MG63 (cell line): ENCODE measurements at places on chromosomes 11 and 22. TPM values are rescaled to one million over a fixed set of nuclear protein-coding genes. Genes with fewer than 3 reads are reported as not detected.

The LGR4 gene
- total RNA-seq = 3.9 and 7.7 TPM in 2 replicates

The APOBEC3A gene
- total RNA-seq = not detected in 2 replicates

The ATP6V1E1 gene
- total RNA-seq = 134 and 182 TPM in 2 replicates

The APOA5 gene
- not detected in 2 replicates for total RNA-seq

The TRIM22 gene
- total RNA-seq = 1.7 and 8.8 TPM in 2 replicates

The OR2D3 gene
- not detected in 2 replicates for total RNA-seq

The ANKRD49 gene
- 11.3 and 24.2 TPM in 2 replicates for total RNA-seq

The TYR gene
- not detected in 2 replicates for total RNA-seq

The TMPRSS4 gene
- total RNA-seq = not detected in 2 replicates

The HEPACAM gene
- not detected in 2 replicates for total RNA-seq

The ISX gene
- total RNA-seq = not detected in 2 replicates

The DDTL gene
- 4.7 and 6.6 TPM in 2 replicates for total RNA-seq

The MGAT3 gene
- 0.20 TPM in 1 of 2 replicates, not detected in the other for total RNA-seq

The SPTY2D1 gene
- total RNA-seq = 11.4 and 15.3 TPM in 2 replicates

The NCF4 gene
- not detected in 2 replicates for total RNA-seq

The HBB gene
- not detected in 2 replicates for total RNA-seq

The CD3G gene
- total RNA-seq = not detected in 2 replicates

The SAA4 gene
- not detected in 2 replicates for total RNA-seq

The KRTAP5-11 gene
- total RNA-seq = not detected in 2 replicates

The PIM3 gene
- total RNA-seq = 29.3 and 37.1 TPM in 2 replicates

The NPTXR gene
- total RNA-seq = 0.76 and 1.8 TPM in 2 replicates

The NEFH gene
- not detected in 2 replicates for total RNA-seq

The FGF19 gene
- not detected in 2 replicates for total RNA-seq

The GGTLC2 gene
- not detected in 2 replicates for total RNA-seq

The OR2AT4 gene
- total RNA-seq = not detected in 2 replicates

The SLC22A25 gene
- not detected in 2 replicates for total RNA-seq

The THYN1 gene
- total RNA-seq = 32.7 and 43.3 TPM in 2 replicates

The LMNTD2 gene
- total RNA-seq = 0.20 and 0.30 TPM in 2 replicates

The UPK2 gene
- not detected in 2 replicates for total RNA-seq

The BACE1 gene
- 7.6 and 9.1 TPM in 2 replicates for total RNA-seq

The PRG2 gene
- total RNA-seq = 1.0 TPM in 1 of 2 replicates, not detected in the other

The SLC17A6 gene
- total RNA-seq = not detected in 2 replicates

The HBD gene
- not detected in 2 replicates for total RNA-seq

The EPS8L2 gene
- 10.7 and 23.4 TPM in 2 replicates for total RNA-seq

The USP2 gene
- 2.1 TPM in 1 of 2 replicates, not detected in the other for total RNA-seq

The LRRC56 gene
- 0.63 TPM in 1 of 2 replicates, not detected in the other for total RNA-seq

The CNIH2 gene
- total RNA-seq = not detected in 2 replicates

The OLFML1 gene
- total RNA-seq = not detected in 2 replicates

The ANO1 gene
- total RNA-seq = 0.12 and 0.99 TPM in 2 replicates

The SAA2 gene
- 0.43 and 0.84 TPM in 2 replicates for total RNA-seq

The OSM gene
- not detected in 2 replicates for total RNA-seq

The GLYATL2 gene
- total RNA-seq = not detected in 2 replicates

The LMO2 gene
- total RNA-seq = not detected in 2 replicates

The OR51B5 gene
- total RNA-seq = 0.64 and 0.89 TPM in 2 replicates

The MFRP gene
- not detected in 2 replicates for total RNA-seq

The SOX6 gene
- not detected in 2 replicates for total RNA-seq

The FOSL1 gene
- total RNA-seq = 37.3 and 54.7 TPM in 2 replicates

The FAM111B gene
- 13.3 and 22.9 TPM in 2 replicates for total RNA-seq

The BEST1 gene
- total RNA-seq = not detected in 2 replicates

The NLRP14 gene
- 0.12 TPM in 1 of 2 replicates, not detected in the other for total RNA-seq

The MDK gene
- 0.82 and 2.8 TPM in 2 replicates for total RNA-seq

The PDGFB gene
- total RNA-seq = 0.13 and 0.57 TPM in 2 replicates

The RTN4RL2 gene
- total RNA-seq = 0.03 and 1.6 TPM in 2 replicates

The TMEM191C gene
- total RNA-seq = 0.30 TPM in 1 of 2 replicates, not detected in the other

The MUC6 gene
- not detected in 2 replicates for total RNA-seq

The RAC2 gene
- not detected in 2 replicates for total RNA-seq

The MS4A4A gene
- total RNA-seq = not detected in 2 replicates
